ENCODE measurements at places on chromosomes 16 and 17.

DNA sequence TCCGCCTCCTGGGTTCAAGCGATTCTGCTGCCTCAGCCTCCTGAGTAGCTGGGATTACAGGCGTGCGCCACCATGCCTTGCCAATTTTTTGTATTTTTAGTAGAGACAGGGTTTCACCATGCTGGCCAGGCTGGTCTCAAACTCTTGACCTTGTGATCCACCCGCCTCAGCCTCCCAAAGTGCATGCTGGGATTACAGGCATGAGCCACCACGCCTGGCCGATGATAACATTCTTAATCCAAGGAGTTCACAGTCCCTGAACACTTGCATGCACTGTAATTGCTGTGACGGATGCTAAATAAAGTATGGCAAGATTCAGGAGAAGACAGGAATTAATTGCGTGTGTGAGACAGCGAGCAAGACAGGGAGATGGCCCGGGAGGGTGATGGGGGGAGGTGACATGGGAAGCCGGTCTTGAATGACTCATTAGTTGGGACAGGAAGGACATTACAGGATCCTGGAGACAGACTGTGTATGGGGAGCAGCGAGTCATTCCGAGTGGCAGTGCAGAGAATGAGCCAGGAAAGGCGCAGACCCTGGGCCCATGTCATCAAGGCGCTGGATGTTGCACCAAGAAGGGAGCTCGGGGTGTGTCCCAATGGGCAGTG is 6.7 kb downstream of the ABCA3 start:
- no peaks in the 10 kb centered on the region for H3K27me3 ChIP-seq
- H3K4me1 ChIP-seq: 0 out of 2 replicates have a peak, but pooled peaks cover under 1% of the 10 kb centered on the region
- H3K4me3 ChIP-seq: no peak overlapping the region
- DNase-seq: no peak
- no peaks in the 10 kb centered on the region for H3K36me3 ChIP-seq

GRCh38 chr16:51153577-51154031 is 2.5 kb upstream of the SALL1 start:
- no peak for DNase-seq
- H3K36me3 ChIP-seq: no peaks in the 10 kb centered on the region
- no peaks in the 10 kb centered on the region for H3K27me3 ChIP-seq
- H3K27ac ChIP-seq: no peak overlapping the region

GRCh38 chr16:50742576-50743200 is 802 bp downstream of the CYLD start:
- no peak for DNase-seq
- H3K27ac ChIP-seq: no peak overlapping the region

- no peaks in the 10 kb centered on the region for H3K4me1 ChIP-seq
- DNase-seq: no peak
- no peak overlapping the region for H3K4me3 ChIP-seq
- H3K27me3 ChIP-seq: peaks cover 1% of the 10 kb centered on the region
- H3K36me3 ChIP-seq: no peaks in the 10 kb centered on the region
These were observed 71.6 kb upstream of the PSMD7 start for GRCh38 chr16:74224828-74225612.

- H3K4me1 ChIP-seq: peaks cover 34% of the 10 kb centered on the region
- DNase-seq: no peak
- no peaks in the 10 kb centered on the region for H3K36me3 ChIP-seq
- H3K27me3 ChIP-seq: no peaks in the 10 kb centered on the region
These were observed 847 bp downstream of the ZDHHC7 start for GRCh38 chr16:85010446-85010930.

GRCh38 chr17:41915020-41915419 is 3.7 kb downstream of the ACLY start:
- no peak overlapping the region for H3K4me3 ChIP-seq
- peaks cover 40% of the 10 kb centered on the region for H3K4me1 ChIP-seq
- no peak for DNase-seq
- peaks cover 8% of the 10 kb centered on the region for H3K36me3 ChIP-seq
- H3K27me3 ChIP-seq: no peaks in the 10 kb centered on the region
- H3K27ac ChIP-seq: peak overlapping the region; percentile 63

DNA sequence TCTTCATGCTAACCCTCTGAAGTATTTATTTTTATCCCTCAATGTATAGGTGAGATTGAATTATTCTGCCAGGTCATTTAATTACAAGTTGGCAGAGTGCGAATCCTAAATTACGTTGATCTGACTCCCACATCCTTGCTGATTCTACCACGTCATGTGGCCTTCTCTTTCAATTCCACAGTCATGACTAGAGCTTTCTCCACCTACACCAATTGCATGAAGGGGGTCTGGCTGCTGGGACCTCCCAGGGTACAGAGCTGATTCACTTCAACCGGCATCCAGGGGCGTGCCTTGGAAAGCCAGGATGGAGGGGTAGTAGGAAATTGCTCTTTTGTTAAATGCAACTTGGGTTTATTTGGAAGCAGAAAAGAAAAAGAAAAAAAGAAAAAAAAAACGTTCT is 41.1 kb upstream of the CDH13 start:
- H3K4me1 ChIP-seq: peaks cover 10% of the 10 kb centered on the region
- DNase-seq: no peak
- no peaks in the 10 kb centered on the region for H3K27me3 ChIP-seq
- no peaks in the 10 kb centered on the region for H3K36me3 ChIP-seq
- no peak overlapping the region for H3K27ac ChIP-seq

- no peak for DNase-seq
- H3K36me3 ChIP-seq: no peaks in the 10 kb centered on the region
- H3K27me3 ChIP-seq: no peaks in the 10 kb centered on the region
- no peak overlapping the region for H3K4me3 ChIP-seq
- H3K27ac ChIP-seq: no peak overlapping the region
These were observed 377 bp downstream of the SLC13A5 start for GRCh38 chr17:6712854-6713129.

GRCh38 chr16:6247775-6248174 is 1084.9 kb upstream of the RBFOX1 start:
- no peaks in the 10 kb centered on the region for H3K4me1 ChIP-seq
- no peaks in the 10 kb centered on the region for H3K27me3 ChIP-seq
- no peaks in the 10 kb centered on the region for H3K36me3 ChIP-seq
- DNase-seq: no peak
- H3K4me3 ChIP-seq: no peak overlapping the region

DNA sequence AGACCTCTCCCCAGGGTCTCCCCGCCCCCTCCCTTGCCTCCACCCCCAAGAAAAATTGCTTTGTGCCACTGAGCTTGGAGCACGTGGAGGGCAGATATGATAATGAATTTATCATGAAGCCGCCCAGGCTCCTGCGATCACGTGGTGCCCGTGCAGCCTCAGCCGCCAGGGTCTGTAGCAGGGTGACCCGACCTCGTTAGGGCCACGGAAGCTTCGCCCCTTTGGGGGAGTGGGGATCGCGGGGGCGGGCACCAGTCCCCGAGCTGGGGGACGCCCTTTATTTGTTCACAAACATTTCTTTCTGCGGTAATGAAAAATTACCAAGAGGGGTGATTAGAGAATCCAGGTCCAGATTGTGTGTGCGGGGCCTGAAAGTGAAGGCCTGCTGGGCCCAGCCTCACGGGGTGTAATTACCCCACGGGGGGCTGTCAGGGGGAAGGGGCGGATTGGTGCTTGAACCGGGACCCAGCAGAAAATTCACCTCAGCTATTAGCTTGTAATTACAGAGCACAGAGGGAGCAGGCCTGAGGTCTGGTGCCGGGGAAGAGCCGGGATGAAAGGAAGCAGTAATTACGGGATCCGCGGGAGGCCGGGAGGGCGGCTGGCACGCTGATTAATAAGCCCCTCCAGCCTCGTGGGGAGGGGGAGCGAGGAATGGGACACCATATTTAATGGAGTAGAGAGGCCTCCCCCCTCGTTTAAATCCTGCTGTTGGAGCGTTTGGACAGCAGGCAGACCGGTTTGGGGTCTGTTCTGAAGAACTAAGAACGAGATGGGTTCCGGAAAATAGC is 13.3 kb downstream of the GSE1 start:
- peaks cover 2% of the 10 kb centered on the region for H3K36me3 ChIP-seq
- DNase-seq: no peak
- no peak overlapping the region for H3K4me3 ChIP-seq
- peaks cover 30% of the 10 kb centered on the region for H3K4me1 ChIP-seq
- no peaks in the 10 kb centered on the region for H3K27me3 ChIP-seq

- no peaks in the 10 kb centered on the region for H3K36me3 ChIP-seq
- DNase-seq: no peak
- H3K27ac ChIP-seq: no peak overlapping the region
- no peaks in the 10 kb centered on the region for H3K4me1 ChIP-seq
- no peak overlapping the region for H3K4me3 ChIP-seq
These were observed 232.5 kb upstream of the ZFHX3 start for GRCh38 chr16:73280388-73280787.

DNA sequence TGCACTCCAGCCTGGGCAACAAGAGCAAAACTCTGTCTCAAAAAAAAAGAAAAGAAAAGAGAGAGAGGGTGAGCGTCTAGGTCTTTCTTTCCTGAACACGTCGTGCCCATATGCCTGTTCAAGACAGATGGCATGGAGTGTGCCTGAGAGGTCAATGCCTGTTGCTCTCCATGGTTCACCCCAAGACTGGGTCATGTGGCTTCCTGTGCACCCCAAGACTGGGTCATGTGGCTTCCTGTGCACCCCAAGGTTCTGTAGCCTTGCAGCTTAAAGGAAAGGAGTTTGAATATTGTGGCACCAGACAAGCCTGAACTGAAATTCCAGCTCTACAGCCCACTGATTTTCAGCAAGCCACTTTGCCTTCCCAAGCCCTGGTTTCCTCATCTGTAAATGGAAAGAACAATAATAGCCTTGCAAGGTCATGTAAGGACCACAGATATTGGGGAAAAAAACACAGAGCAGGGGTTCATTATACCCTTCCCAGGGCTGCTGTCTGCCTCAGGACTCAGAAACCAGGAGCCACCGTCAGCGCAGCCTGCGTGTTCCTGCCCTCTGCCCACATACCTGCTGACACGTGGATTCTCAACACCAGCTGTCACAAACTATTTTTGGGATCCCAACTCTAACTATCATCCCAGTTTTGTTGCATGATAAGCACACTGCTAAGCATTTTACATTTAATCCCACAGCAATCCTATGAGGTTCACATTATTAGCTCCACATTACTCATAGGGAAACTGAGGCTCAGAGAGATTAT is 18.0 kb upstream of the NAGS start:
- no peaks in the 10 kb centered on the region for H3K36me3 ChIP-seq
- no peak for DNase-seq
- no peak overlapping the region for H3K4me3 ChIP-seq
- peaks cover 5% of the 10 kb centered on the region for H3K27me3 ChIP-seq
- H3K4me1 ChIP-seq: peaks cover 15% of the 10 kb centered on the region

DNA sequence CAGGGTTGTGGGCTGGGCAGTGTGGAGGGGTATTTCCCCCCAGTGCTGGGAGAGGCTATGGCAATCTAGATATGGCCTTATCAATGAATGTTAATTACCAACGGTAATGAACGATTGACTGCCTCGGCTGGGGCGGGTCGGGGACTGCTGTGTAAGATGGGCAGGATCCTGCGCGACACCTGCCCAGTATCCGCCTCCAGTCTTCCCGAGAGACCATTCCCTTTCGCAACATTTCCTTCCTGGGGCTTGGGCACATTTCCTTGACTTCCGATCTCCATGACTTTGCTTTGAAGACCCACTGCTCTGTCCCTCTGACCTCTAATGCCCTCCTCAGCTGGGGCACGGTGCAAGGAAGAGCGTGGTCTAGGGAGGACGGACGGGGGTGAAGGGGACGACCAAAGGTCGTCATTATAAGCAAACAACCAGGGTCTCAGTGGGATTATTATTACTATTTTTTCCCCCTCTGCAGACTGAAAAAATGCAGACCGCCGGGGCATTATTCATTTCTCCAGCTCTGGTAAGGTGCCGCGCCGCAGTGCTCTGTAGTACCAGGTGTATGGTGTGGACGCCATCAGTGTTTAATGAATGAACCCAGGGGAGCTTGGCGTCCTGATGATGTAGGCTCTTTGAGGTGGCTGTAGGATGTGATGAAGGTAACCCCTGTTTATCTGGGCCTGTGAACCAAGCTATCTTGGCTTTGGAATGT is 506 bp downstream of the ATP5MC1 start:
- peak overlapping the region; percentile 90 for H3K27ac ChIP-seq
- no peaks in the 10 kb centered on the region for H3K27me3 ChIP-seq
- H3K4me1 ChIP-seq: peaks cover 13% of the 10 kb centered on the region
- peaks cover 8% of the 10 kb centered on the region for H3K36me3 ChIP-seq
- H3K4me3 ChIP-seq: peak overlapping the region; percentile 73

GRCh38 chr17:12389421-12389820 is 276.3 kb upstream of the MYOCD start:
- no peaks in the 10 kb centered on the region for H3K4me1 ChIP-seq
- no peaks in the 10 kb centered on the region for H3K27me3 ChIP-seq
- H3K27ac ChIP-seq: no peak overlapping the region
- no peaks in the 10 kb centered on the region for H3K36me3 ChIP-seq

- H3K4me3 ChIP-seq: no peak overlapping the region
- H3K27me3 ChIP-seq: no peaks in the 10 kb centered on the region
- H3K36me3 ChIP-seq: no peaks in the 10 kb centered on the region
These were observed 201.0 kb upstream of the NLRP1 start for GRCh38 chr17:5785338-5785737.

DNA sequence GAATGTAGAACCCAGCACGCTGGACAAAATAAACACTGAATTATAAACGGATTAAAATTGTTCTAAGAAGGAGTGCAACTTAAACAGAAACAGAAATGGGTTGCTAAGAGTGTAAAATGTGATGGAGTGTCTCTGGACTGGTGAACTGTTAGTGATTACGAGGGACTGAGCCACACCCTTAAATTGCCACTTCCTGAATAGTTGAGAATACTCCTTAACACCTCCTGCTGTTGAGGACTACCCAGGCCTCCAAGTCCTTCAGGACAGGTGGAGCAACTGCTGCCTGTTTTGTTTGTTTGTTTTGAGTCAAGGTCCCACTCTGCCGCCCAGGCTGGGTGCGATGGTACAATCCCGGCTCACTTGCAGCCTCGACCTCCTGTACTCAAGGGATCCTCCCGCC is 25.8 kb upstream of the IRF8 start:
- no peak overlapping the region for H3K27ac ChIP-seq
- peaks cover 13% of the 10 kb centered on the region for H3K4me1 ChIP-seq
- H3K27me3 ChIP-seq: no peaks in the 10 kb centered on the region
- H3K4me3 ChIP-seq: no peak overlapping the region

GRCh38 chr17:15926039-15926740 is 18.7 kb upstream of the ADORA2B start:
- no peaks in the 10 kb centered on the region for H3K4me1 ChIP-seq
- no peak overlapping the region for H3K27ac ChIP-seq
- H3K27me3 ChIP-seq: no peaks in the 10 kb centered on the region
- no peak for DNase-seq

DNA sequence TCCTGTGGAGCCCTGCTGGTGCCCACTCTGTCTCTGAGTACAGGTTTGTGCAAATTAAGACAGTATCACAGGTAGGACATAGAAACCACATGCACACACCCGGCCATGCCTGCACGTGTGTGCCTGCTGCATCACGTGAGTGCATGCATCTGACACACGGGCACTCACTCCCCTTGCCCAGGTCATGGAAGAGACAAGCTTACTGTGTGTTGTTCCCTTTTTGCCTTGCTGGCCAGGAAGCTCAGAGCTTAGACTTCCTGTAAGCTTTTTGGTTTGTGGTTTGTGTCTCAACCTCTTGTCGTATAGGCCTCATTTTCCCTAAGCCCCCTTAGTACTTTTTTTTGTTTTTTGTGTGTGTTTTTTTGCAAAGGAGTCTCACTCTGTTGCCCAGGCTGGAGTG is 25.0 kb downstream of the ZNF469 start:
- H3K4me1 ChIP-seq: no peaks in the 10 kb centered on the region
- no peak for DNase-seq
- H3K4me3 ChIP-seq: no peak overlapping the region
- no peaks in the 10 kb centered on the region for H3K36me3 ChIP-seq

GRCh38 chr17:5816491-5817070 is 232.3 kb upstream of the NLRP1 start:
- H3K4me3 ChIP-seq: no peak overlapping the region
- H3K27me3 ChIP-seq: no peaks in the 10 kb centered on the region
- no peaks in the 10 kb centered on the region for H3K4me1 ChIP-seq
- no peaks in the 10 kb centered on the region for H3K36me3 ChIP-seq
- no peak for DNase-seq
- H3K27ac ChIP-seq: no peak overlapping the region
